Pancreas (tissue), 10 donors: ENCODE measurements at places on chromosomes 5 and 9.
A peak's percentile ranks its signal among the peaks of the same experiment; 100 is the strongest.

GRCh38 chr9:36092509-36093215 lies 43.9 kb upstream of the GLIPR2 start:
- no peak for DNase-seq

DNA sequence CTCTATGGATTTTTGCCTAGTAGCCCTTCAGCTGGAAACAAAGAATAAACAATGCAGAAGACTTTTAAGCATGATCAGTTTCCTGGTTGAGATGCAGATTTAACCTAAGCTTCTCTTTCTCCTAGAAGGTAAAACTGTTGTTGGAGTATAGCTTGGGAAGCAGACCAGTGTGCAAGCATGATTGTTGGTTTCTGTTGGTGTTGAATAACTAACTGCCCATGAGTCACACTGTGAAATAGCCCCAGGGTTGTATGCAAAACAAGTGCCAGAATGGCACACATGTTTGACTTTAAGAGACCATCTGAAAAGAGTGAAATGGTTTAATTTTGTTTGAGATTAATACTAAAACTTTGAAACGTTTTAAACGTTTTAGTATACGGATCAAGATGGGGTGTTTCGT lies 227.1 kb downstream of the ARHGEF28 start:
- DNase-seq: no peak

- no peak for DNase-seq
Observed at GRCh38 chr9:110672873-110673510, 4.4 kb downstream of the MUSK start.

DNA sequence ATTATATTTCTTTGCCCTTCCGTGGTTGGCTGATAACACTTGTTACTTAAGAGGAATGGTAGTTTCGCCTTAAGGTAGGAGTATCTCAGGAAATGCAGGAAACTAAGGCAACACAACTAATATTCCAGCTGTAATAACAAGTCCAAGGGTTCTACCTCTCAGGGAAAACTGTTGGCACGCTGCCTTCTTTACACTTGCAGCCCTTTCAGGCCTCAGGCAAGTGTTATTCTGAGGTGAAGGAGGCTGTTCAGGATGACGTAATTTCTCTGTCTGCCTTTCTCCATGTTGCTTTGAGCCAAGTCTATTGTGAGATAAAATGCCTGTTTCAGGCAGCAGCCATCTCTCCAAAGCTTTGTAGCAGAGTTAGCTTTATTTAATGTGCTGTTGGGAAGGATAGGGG lies 38.0 kb downstream of the VCAN start:
- DNase-seq: no peak

DNA sequence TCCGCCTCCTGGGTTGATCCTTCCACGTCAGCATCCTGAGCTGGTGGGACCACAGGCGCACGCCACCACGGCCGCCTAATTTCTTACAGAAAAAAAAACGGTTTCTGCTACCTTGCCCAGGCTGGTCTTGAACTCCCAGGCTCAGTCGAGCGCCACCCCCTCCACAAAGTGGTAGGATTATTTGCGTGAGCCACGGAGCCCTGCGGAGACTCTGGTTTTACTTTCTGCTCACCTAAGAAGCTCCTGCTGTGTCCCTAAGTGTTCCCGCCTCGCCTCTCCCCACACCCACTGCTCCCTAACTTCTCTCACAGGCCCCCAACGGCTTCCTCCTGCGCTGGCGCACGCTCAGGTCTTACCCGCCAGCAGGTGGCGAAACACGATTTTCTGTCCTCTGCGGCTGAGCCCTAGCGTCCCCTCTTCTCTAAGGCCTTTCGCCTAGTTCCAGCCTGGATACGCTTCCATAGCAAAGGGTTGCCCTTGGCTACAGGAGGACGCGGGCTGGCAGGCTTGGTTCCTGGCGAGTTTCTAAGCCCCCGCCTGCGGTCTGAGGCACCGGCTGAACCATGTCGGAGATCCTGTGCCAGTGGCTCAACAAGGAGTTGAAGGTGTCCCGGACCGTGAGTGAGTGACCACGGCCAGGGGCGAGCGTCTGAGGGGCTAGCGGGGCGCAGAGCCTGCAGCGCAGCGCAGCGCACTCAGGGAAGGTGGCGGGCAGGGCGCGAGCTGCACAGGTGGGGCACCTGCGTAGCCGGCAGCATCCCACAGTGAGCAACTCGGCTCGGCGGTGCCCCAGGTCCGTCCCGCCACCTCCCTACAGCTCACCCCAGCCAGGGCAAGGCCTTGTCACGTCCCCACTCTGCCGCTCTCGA lies at the start of gene SPEF2:
TSS of gene SPEF2 (plus strand) at position 429 of the 869 bp plus-strand sequence. CDS start at position 564, 135 bp downstream.
- DNase-seq: peak; percentile 84

DNA sequence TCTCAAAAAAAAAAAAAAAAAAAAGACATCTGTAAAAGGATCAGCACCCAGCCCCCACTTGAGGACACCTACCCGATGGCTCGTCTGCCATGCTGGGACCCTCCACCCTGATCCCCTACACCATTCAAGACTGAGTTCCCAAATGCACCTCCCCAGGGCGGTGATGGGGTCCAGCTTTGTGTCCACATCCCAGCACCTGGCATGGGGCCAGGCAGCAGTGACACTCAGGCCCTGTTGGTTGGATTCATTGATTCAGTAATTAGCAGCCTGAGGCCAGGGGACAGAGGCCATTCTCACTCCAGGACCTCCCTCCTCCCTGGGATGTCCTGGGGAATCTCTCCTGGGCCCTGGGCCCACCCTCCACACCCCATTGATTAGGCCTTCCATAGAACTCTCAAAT lies 88.8 kb upstream of the RUFY1 start:
- DNase-seq: no peak

GRCh38 chr9:8262625-8263622 lies 463.3 kb upstream of the DMAC1 start:
- DNase-seq: no peak

- DNase-seq: no peak
Observed at GRCh38 chr5:69030358-69031062, 63.3 kb upstream of the SLC30A5 start.

GRCh38 chr9:4096121-4096520 lies 203.7 kb downstream of the GLIS3 start:
- no peak for DNase-seq
